ENCODE measurements at places on chromosomes 2 and 18.

DNA sequence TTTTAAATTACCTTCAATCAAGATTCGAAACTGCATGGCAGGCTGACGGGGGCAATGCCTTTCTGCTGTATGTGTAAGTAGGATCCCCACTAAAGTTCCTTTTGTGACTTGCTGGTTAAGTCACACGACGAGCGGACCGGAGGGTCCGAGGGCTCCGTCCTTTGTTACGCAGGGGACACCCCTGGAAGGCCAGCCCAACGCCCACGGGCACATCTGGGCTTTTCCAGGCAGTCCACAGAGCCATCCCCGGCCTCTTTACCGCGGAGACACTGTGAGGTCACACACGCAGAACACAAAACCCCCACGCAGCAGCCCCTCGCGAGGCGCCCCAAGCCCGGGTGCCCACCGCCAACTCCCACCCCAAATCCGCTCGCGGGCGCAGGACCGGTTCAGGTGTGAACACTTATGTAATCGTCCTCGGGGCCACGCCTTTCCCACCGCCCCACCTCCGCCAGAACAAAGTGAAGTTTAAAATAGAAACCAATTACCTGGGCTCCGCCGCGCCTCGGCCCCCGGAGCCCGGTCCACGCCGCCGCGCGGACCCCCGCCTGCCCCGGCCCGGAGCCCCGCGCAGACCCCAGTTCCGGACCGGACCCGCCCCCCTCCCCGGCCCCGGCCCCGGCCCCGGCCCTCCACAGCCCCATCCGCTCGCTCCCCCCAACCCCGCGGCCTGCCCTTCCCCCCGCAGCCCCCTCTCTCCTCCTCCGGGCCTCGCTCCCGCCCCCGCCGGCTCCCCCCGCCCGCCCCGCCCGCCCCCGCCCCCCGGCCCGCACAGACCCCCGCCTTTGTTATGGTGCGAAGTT, 4.2 kb downstream of the ZNF516 start:
- DNase-seq, result peak; percentile 43

DNA sequence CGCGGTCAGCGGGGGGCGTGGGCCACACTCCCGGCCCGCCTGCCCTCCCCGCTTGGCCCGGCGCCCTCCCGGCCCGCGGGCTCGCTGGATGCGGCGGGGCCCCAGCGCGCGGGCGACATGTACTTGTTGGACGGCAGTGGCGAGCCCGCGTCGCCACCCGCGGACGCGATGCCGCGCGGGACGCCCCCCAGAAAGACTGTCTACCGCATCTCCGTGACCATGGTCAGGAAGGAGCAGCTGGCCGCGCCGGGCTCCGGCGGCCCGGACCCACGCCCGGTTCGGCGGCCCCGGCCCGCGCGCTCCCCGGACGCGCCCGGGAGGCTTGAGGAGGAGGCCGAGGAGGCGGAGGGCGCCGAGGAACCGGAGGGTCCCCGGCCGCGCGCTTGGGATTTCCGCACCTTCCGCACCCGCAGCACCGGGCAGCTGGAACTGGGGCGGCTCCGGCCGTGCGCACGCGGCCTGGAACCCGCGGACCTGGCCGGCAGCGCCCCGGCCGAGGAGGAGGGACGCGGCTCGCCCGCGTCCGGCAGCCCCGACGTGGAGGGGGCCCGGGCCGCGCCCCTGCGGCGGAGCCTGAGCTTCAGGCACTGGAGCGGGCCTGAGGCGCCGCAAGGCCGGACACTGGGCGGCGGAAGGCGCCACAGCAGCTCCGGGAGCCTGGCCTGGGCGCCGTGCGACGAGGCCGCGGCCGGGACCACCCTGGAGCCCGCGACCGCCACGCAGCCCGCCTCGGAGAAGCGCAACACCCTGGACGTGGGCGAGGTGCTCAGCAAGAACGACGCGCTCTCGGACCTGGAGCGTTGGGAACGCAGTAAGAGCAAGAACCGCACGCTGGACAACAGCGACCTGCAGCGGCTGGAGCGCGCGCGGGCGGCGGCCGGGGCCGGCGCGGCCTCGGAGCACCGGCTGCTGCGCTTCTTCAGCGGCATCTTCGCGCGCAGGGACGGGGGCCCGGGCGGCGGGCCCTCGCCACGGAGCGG, 176.4 kb downstream of the AGAP1 start:
- DNase-seq, result no peak

- no peak for DNase-seq
Observed at GRCh38 chr2:94987074-94988020, 38.2 kb upstream of the MAL start.

- no peak for DNase-seq
Observed at GRCh38 chr2:72803626-72804320, 22.1 kb downstream of the EXOC6B start.

Measured in CD4-positive, alpha-beta T cell treated with Interleukin-6 at 100 ng/mL for 8 hours (primary cell).